Left ventricle myocardium superior (tissue), 1 donor: ENCODE measurements at places on chromosomes 16 and 17.

DNA sequence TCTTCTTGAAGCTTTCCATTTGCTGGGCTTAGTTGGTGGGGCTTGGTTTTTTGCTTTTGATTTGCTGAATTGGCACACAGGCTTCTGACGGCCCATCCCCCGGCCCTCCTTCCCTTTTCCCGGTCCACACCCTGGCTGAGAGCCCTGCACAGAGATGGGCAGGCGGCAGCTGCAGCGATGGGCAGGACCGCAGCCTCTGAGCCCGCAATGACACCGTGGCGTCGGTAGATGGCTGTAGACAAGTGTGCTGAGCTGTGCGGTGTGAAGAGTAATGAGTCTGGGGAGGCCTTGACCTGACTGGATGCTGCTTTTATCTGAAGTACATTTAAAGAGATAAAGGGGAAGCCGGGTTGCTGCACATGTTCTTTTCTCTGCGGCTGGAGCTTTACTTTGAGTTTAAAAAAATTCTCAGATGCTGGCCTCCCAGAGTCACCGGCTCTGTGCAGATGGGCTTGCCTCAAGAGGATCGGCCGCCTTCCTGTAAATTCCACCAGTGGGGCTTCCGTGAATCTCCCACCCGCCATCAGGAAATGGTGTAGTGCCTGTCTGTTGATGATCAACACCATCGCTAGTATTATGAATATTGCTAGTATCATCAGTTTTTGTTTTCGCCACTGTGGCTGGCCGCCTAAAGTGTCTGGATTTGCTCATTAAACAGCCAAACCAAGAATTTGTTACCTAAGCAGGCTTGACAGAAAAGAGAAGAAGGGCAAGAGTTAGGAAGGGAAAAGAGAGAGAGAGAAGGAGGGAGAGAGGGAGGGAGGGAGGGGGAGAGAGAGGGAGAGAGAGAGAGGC lies 245.6 kb upstream of the RBFOX1 start:
- peak; percentile 52 for DNase-seq

DNA sequence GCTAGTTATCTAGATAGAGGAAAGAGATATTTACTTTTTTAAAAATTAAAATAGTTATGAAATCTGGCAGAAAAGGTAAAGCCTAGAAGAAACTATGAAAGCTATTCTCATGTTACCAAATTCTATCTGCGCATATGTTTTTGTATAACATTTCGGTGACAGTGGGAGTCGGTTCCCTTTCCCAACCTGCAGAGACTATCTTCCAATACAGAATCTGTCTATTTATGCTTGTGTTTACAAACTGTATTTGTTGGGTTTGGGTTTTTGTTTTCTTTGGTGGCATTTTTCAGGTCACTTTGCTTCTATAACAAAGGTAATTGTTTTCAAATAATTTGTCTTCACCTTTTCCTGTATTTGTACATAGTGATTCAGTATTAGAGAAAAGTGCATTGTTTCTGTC lies 69.8 kb downstream of the YPEL2 start:
- no peak for DNase-seq

- no peak for DNase-seq
Observed at GRCh38 chr17:55437159-55437605, 15.5 kb upstream of the MMD start.

DNA sequence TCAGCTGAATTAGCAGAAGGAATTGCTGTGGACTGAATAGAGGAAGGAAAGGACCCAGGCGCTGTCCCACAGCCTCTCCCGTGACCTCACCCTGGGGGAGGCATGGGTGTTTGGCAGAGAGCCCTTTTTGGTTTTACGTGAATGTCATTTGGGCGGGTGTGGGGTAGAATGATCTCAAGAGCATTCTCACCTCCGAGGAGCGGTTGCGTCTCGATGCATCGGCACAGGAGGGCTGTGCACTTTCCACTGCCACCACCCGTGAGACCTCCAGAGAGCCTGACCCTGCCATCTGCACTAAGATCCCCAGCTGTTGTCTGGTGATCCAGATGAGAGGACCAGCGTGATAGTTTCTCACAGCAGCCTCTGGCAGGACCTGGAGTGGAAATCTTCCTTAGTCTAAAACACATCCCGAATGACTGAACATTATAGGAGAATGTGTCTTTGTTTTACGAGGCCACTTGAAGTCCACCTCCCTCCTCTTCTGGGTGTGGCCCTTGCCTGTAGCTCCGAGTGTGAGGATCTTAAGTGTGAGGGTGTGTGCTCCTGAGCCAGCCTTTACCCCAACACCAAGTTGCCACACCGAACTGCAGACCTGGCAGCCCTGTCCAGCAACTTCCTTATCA lies 29.3 kb downstream of the FOXK2 start:
- DNase-seq: peak; percentile 54

DNA sequence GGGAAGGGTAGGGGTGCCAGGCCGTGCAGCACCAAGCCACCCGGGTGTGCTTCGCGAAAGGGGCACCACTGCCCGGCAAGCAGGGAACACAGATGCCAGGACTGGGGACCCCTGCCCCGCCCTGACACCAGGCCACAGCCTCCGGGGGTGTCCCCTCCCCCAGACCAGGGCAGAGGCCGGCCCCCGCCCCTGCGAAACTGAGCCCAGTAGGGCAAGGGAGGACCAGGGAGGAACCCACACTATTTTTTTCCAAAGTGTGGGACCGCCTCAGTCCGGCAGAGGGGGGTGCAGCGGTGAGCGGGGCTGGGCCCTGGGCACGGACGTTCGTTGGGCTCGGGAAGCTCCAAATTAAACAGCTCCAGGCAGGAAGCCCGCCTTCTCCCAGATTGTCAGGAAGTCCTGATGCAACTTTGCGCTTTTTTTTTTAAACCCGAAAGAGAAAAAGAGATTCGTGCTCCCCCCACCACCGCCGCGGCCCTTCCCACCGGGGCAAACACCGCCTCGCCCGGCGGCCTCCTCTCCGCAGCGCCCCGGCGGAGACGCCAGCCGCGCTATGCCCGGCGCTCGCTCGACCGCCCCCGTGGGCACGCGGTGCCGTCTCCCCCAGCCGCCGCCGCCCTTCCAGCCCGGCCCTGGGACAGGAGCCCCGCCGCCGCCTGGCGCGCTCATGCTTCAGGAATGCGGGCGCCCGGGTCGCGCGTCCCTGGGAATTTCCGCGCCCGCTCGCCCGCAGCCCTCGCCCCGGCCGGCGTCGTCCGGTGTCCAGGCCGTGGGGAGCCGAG lies 755 bp downstream of the PIEZO1 start:
- peak; percentile 77 for DNase-seq

GRCh38 chr16:80377096-80377956 lies 163.5 kb upstream of the DYNLRB2 start:
- no peak for DNase-seq

DNA sequence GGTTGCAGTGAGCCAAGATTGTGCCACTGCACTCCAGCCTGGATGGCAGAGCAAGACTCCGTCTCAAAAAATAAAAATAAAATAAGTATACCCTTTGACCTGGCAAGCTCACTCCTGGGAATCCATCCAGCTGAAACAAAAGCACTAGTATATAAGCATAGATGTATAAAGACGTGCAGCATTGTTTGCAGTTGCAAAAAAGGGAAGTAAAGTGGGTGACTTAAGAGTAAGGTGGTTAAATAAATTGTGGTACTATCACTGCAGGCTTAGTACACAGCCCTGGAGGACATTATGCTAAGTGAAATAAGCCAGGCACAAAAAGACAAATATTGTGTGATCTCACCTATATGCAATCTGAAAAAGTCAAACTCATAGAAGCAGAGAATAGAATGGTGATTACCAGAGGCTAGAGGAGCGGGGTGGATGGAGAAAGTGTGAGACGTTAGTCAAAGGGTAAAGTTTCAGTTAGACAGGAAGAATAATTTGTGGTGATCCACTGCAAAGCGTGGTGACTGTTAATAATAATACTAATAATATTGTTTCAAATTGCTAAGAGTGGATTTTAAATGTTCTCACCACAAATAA lies 113.0 kb downstream of the MYO1D start:
- DNase-seq: no peak
